ENCODE measurements at places on chromosomes 2 and 18.

- no peak overlapping the region for H3K4me3 ChIP-seq
- no peak overlapping the region for H3K27ac ChIP-seq
- H3K4me1 ChIP-seq, result no peaks in the 10 kb centered on the region
These were observed 7.8 kb upstream of the DES start for GRCh38 chr2:219410390-219410789.

GRCh38 chr2:170812710-170813600 is 3.7 kb upstream of the GAD1 start:
- no peaks in the 10 kb centered on the region for H3K36me3 ChIP-seq
- peaks cover 52% of the 10 kb centered on the region for H3K27me3 ChIP-seq

GRCh38 chr2:201697899-201698298 is 545 bp downstream of the MPP4 start:
- DNase-seq, result no peak
- no peaks in the 10 kb centered on the region for H3K36me3 ChIP-seq
- H3K27ac ChIP-seq, result no peak overlapping the region
- H3K4me1 ChIP-seq, result no peaks in the 10 kb centered on the region
- H3K4me3 ChIP-seq, result no peak overlapping the region

DNA sequence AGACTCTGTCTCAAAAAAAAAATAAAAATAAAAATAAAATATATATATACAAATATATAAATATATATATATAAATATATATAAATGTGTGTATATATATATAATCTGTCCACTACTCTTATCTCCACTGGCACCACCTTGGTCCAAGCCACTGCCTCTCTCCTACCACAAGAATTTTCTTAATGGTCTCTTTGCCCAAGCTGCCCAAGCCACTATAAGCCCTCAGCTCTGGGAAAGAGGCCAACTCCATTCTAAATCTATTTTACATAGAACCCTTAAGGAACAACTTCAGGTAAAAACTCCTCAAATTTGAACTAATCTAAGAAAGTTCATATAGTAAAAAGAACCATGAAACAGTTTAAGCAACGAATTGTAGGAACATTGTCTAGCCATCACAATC is 45.6 kb upstream of the GREB1L start:
- H3K27me3 ChIP-seq, result no peaks in the 10 kb centered on the region
- no peak overlapping the region for H3K4me3 ChIP-seq
- DNase-seq, result no peak
- H3K36me3 ChIP-seq, result no peaks in the 10 kb centered on the region
- no peak overlapping the region for H3K27ac ChIP-seq
- no peaks in the 10 kb centered on the region for H3K4me1 ChIP-seq

DNA sequence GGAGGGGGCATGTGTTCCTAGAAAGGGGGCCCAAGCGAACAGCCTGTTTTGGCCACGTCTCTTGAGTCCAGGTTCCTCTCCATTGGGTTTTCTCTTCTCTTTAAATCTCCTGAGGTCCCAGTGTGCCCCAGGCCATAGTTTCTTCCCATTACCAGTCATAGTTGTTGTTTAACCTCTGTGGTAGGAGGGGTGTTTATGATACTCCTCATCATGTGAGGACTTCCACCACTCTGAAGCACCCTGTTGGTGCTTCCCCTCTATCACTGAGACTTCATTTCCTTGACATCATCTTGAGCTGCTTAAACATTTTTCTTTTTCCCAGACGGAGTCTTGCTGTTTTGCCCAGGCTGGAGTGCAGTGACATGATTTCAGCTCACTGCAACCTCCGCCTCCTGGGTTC is 45.9 kb downstream of the WIPF1 start:
- no peaks in the 10 kb centered on the region for H3K27me3 ChIP-seq
- DNase-seq, result no peak
- no peak overlapping the region for H3K4me3 ChIP-seq
- peak overlapping the region; percentile 75 for H3K27ac ChIP-seq

GRCh38 chr18:75066936-75067335 is 142.0 kb downstream of the PTGR3 start:
- no peak for DNase-seq
- H3K36me3 ChIP-seq, result peaks cover 20% of the 10 kb centered on the region

GRCh38 chr2:63124218-63124617 is 73.6 kb downstream of the OTX1 start:
- peaks cover 13% of the 10 kb centered on the region for H3K4me1 ChIP-seq
- peak; percentile 27 for DNase-seq
- no peak overlapping the region for H3K4me3 ChIP-seq
- no peaks in the 10 kb centered on the region for H3K27me3 ChIP-seq

GRCh38 chr2:237393523-237393922 is 20.4 kb downstream of the COL6A3 start:
- no peak for DNase-seq
- no peaks in the 10 kb centered on the region for H3K27me3 ChIP-seq
- no peak overlapping the region for H3K27ac ChIP-seq
- H3K4me1 ChIP-seq, result no peaks in the 10 kb centered on the region
- H3K4me3 ChIP-seq, result no peak overlapping the region
- H3K36me3 ChIP-seq, result no peaks in the 10 kb centered on the region

DNA sequence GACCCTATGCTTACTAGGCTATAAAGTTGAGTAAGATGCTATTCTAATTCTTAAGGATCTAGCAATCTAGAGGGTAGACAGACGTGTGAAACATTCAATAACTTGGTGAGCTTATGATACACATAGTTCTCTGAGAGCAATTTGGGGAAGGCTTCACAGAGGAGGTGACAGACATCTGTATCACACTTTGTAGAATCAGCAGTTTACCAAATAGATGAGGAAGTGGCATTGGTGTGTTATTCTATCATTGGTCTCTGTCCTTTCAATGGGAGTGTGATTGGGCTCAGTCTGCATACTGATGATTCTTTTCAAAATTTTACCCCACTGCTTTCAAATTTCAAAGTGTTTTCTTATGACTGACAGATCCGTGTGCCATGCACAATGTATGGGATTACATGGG is 47.0 kb upstream of the TMEM178A start:
- no peaks in the 10 kb centered on the region for H3K27me3 ChIP-seq
- H3K4me3 ChIP-seq, result no peak overlapping the region
- no peaks in the 10 kb centered on the region for H3K4me1 ChIP-seq
- no peak for DNase-seq
- H3K36me3 ChIP-seq, result no peaks in the 10 kb centered on the region
- no peak overlapping the region for H3K27ac ChIP-seq

- no peaks in the 10 kb centered on the region for H3K36me3 ChIP-seq
- no peaks in the 10 kb centered on the region for H3K27me3 ChIP-seq
- H3K4me3 ChIP-seq, result no peak overlapping the region
These were observed 72.7 kb downstream of the NYAP2 start for GRCh38 chr2:225472161-225472560.

- H3K36me3 ChIP-seq, result no peaks in the 10 kb centered on the region
- no peak for DNase-seq
- H3K4me3 ChIP-seq, result no peak overlapping the region
- no peak overlapping the region for H3K27ac ChIP-seq
- H3K4me1 ChIP-seq, result no peaks in the 10 kb centered on the region
These were observed 261.5 kb downstream of the TRIB2 start for GRCh38 chr2:12978066-12978835.

GRCh38 chr18:68837665-68838451 is 40.0 kb downstream of the CCDC102B start:
- H3K36me3 ChIP-seq, result no peaks in the 10 kb centered on the region
- no peak overlapping the region for H3K4me3 ChIP-seq
- no peaks in the 10 kb centered on the region for H3K27me3 ChIP-seq
- no peak overlapping the region for H3K27ac ChIP-seq
- no peak for DNase-seq
- no peaks in the 10 kb centered on the region for H3K4me1 ChIP-seq

DNA sequence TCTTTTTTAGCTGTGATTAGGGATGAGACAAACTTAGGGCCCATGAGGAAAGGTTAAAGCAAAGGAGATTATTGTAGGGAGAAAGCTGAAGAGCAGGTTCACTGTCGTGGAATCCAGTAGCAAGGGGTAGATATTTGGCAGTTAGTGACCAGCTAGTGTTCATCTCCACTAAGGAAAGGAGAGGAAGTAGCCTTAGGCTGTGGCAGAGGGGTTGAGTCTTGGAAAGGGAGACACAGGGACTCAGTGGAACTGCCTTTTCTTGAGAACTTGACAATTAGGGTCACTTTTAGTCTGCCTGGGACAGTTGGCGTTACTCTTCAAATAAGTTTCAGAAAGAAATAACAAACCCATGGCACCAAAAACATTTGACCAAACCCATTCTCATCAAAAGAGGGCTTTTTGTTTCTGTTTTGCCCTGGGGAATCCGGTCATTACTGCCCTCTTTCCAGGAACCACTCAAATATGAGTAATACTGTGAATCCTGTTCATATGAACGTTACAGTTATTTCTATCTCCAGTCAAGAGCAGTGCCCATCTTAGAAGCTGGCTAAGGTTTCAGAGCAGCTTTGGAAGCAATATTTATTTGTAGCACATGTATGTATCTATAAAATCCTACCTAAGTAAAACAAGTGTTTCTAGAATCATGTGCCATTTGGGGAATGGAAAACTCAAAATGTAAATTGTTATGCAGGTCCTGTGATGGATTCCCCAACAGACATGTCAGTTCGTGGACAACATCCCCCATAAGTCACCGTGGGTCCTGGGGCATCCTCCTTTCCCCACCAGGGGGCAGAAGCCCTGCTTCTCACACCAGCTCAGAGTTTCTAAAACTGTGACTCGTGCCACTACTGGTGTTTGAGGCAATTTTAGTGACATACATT is 77.3 kb upstream of the PHLPP1 start:
- no peak overlapping the region for H3K4me3 ChIP-seq
- no peak overlapping the region for H3K27ac ChIP-seq
- no peaks in the 10 kb centered on the region for H3K36me3 ChIP-seq
- H3K27me3 ChIP-seq, result no peaks in the 10 kb centered on the region
- DNase-seq, result peak; percentile 60

DNA sequence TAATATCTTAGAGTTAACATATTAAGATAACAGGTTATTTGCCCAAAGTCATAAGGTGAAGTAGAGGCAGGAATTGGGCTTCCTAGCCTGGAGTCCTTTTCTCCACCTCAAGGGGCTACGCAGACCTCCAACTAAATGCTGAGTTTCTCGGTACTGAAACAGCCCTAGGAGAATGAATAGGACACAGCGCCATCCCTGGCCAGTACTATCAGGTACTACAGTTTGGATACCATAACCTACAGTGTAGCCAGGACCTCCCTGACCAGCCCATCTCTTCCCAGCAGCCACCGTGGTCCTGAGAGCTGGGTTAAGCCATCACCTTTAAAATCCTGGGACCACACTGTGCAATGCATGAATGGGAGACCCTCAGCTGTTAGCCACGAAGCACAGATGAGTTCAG is 15.7 kb downstream of the CASP8 start:
- H3K4me1 ChIP-seq, result peaks cover 18% of the 10 kb centered on the region
- no peak overlapping the region for H3K4me3 ChIP-seq
- no peak overlapping the region for H3K27ac ChIP-seq
- no peaks in the 10 kb centered on the region for H3K27me3 ChIP-seq

GRCh38 chr18:8730080-8730827 is 24.9 kb downstream of the MTCL1 start:
- no peaks in the 10 kb centered on the region for H3K36me3 ChIP-seq
- H3K27ac ChIP-seq, result no peak overlapping the region
- peaks cover 4% of the 10 kb centered on the region for H3K4me1 ChIP-seq
- no peaks in the 10 kb centered on the region for H3K27me3 ChIP-seq
- DNase-seq, result no peak

- no peaks in the 10 kb centered on the region for H3K4me1 ChIP-seq
- H3K36me3 ChIP-seq, result no peaks in the 10 kb centered on the region
- peaks cover 7% of the 10 kb centered on the region for H3K27me3 ChIP-seq
These were observed 208.5 kb downstream of the TFCP2L1 start for GRCh38 chr2:121076498-121076820.

DNA sequence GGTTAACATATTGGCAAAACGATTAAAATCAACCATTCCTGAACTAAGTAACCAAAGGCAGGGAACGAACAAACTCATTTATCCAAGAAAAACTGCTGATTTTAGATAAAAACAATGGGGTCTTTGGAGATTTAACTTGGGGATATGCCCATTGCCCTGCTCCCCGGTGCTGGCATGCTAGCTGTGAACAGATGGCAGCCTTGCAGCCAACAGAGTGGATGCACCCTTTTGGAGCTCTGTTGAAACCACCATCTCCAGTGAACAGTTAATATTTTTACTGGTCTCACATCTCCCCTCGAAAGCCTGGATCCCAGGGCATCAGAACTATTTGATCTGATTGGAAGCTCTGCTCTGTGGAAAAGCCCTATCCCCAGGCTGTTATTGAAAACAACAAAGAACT is 303.1 kb downstream of the TGIF1 start:
- no peak for DNase-seq
- H3K4me1 ChIP-seq, result no peaks in the 10 kb centered on the region
- H3K36me3 ChIP-seq, result no peaks in the 10 kb centered on the region
- no peaks in the 10 kb centered on the region for H3K27me3 ChIP-seq
- no peak overlapping the region for H3K4me3 ChIP-seq

- no peaks in the 10 kb centered on the region for H3K36me3 ChIP-seq
- H3K4me3 ChIP-seq, result no peak overlapping the region
- no peaks in the 10 kb centered on the region for H3K4me1 ChIP-seq
These were observed 56.1 kb upstream of the NFE2L2 start for GRCh38 chr2:177320596-177320995.

- H3K27ac ChIP-seq, result no peak overlapping the region
- DNase-seq, result no peak
- H3K36me3 ChIP-seq, result no peaks in the 10 kb centered on the region
- H3K4me3 ChIP-seq, result no peak overlapping the region
- H3K27me3 ChIP-seq, result no peaks in the 10 kb centered on the region
- peaks cover 5% of the 10 kb centered on the region for H3K4me1 ChIP-seq
These were observed 64.9 kb upstream of the CAPN13 start for GRCh38 chr2:30871980-30872789.

- H3K36me3 ChIP-seq, result no peaks in the 10 kb centered on the region
- no peak for DNase-seq
- H3K4me1 ChIP-seq, result peaks cover 22% of the 10 kb centered on the region
- H3K4me3 ChIP-seq, result no peak overlapping the region
- H3K27me3 ChIP-seq, result no peaks in the 10 kb centered on the region
These were observed 138.5 kb downstream of the MEIS1 start for GRCh38 chr2:66573416-66573815.

- peaks cover 13% of the 10 kb centered on the region for H3K4me1 ChIP-seq
- DNase-seq, result no peak
- peaks cover 34% of the 10 kb centered on the region for H3K36me3 ChIP-seq
- H3K27me3 ChIP-seq, result no peaks in the 10 kb centered on the region
- H3K27ac ChIP-seq, result no peak overlapping the region
These were observed 5.4 kb downstream of the PDK1 start for GRCh38 chr2:172561270-172561669.

GRCh38 chr2:224999754-225000153 is 42.5 kb downstream of the DOCK10 start:
- no peak for DNase-seq
- H3K27ac ChIP-seq, result no peak overlapping the region
- peaks cover 19% of the 10 kb centered on the region for H3K4me1 ChIP-seq
- H3K4me3 ChIP-seq, result no peak overlapping the region
- no peaks in the 10 kb centered on the region for H3K27me3 ChIP-seq

GRCh38 chr18:58770601-58771000 is 94.1 kb upstream of the ZNF532 start:
- no peak overlapping the region for H3K27ac ChIP-seq
- no peaks in the 10 kb centered on the region for H3K36me3 ChIP-seq
- H3K4me3 ChIP-seq, result no peak overlapping the region
- H3K4me1 ChIP-seq, result no peaks in the 10 kb centered on the region
- no peak for DNase-seq
- H3K27me3 ChIP-seq, result no peaks in the 10 kb centered on the region

Data from B cell (primary cell).